CD4-positive, alpha-beta T cell treated with Interleukin-4 for 4 hours (primary cell): ENCODE measurements at places on chromosomes 5 and 9.

GRCh38 chr9:133301253-133302230 lies 26.5 kb upstream of the ABO start:
- no peak for DNase-seq

- DNase-seq: no peak
Measured at GRCh38 chr5:146721073-146721815, 157.3 kb downstream of the PPP2R2B start.

DNA sequence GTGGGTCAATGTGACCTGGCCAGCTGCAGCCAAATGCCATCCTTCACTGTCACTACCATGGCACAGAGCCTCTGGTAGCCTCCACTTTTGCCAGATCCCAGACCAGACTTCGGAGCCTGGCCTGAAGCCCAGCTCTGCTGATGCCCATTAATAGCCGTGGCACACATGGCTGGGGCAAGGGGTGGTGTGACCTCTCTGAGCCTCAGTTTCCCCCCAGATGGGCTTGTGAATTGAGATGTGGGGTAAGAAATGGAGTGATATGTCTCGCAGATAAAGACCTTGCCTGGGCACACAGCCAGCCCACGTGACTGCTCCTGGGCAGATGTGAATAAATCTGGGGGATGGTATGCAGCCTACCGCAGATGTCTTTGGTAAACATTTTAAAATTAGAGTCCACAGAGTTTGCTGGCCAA lies 13.9 kb downstream of the SUSD3 start:
- DNase-seq: no peak

GRCh38 chr9:94139672-94140417 lies 55.6 kb downstream of the PTPDC1 start:
- no peak for DNase-seq

- DNase-seq: peak; percentile 67
Measured at GRCh38 chr9:5510360-5510931, at the start of gene PDCD1LG2. TSS of gene PDCD1LG2 (plus strand) at chr9:5510531. CDS start at chr9:5522547, 12,016 bp downstream.

DNA sequence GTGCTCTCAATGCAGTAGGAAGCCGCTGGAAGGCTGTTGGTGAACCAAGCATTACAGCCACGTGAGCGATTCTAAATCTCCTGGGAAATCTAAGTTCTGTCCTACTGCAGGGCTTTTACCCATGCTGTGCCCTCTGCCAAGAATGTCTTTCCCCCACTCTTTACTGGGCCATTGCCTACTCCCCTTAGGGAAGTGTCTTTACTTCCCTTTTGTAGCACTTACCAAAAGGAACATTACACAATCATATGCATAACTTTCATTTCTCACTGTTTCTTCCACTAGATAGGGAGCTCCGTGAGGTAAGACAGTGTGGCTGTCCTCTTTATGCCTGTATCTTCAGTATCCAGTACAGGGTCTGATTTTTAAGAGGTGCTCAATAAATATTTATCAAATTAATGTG lies 241.7 kb upstream of the NR4A3 start:
- no peak for DNase-seq

GRCh38 chr5:139882316-139882715 lies 86.7 kb downstream of the PSD2 start:
- no peak for DNase-seq

DNA sequence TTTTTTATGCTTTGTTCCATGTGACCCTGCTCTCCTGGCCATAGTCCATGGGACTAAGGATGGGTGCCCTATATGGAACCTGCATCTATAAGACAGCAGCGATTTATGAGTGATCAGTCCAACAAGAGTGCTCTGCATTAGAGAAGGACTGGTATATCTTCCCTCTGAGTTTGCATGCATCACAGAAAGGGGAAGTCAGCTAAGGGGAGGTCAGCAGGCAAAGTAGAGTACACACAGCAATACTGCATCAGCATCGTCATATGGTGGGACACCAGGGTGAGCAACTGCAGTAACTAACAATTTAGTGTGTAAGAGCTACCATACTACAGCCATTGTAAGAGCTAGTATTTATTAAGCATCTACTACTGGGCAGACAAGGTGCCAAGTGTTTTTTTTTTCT lies 311.3 kb downstream of the NDUFS4 start:
- DNase-seq: no peak

DNA sequence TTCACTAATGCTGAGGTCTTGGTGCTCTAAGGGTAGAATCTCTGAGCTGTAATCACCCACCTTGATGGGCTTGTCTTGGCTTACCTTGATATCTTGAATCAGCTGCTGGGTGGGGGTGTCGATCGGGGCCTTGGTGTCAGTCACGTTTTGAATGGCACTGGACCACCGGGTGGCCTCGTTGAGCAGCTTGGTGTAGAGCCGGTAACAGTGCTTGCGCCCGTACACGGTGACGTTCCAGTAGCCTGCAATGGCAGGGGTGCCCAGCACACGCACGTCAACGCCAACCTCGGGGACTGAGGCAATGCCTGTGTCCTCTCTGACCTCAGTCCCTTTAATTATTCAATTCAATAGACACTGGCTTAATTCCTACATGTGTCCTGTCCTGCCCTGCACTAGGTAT lies 63.1 kb upstream of the RETREG1 start:
- no peak for DNase-seq

DNA sequence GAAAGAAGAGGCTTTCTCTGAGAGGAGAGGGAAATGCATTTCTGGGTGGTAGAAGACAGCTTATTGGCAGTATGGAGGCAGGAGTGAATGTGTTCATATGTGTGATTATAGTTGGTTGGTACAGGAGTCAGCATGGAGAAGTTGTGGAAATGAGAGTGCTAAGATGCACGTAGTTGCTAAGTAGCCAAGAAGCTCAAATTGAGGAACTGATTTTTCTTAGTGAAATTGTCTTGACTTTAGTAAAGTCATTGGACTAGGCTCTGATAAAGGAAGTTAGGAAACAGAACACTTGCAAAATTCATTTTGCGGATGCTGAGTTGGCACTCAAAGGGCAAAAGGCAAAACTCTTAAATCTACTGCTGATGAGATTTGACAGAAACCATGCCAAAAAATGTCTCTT lies 158.9 kb upstream of the VCAN start:
- peak; percentile 9 for DNase-seq

GRCh38 chr9:216866-217265 lies 2.2 kb downstream of the DOCK8 start:
- DNase-seq: no peak

- DNase-seq: peak; percentile 45
Measured at GRCh38 chr5:159206368-159206767, 3.0 kb downstream of the RNF145 start.

GRCh38 chr9:911005-911404 lies 65.5 kb upstream of the DMRT3 start:
- DNase-seq: no peak

- no peak for DNase-seq
Measured at GRCh38 chr9:126630458-126631237, 16.9 kb downstream of the LMX1B start.

GRCh38 chr5:23507278-23507685 lies at the start of gene PRDM9:
TSS of gene PRDM9 (plus strand) at chr5:23507609. CDS start at chr5:23509034, 1,425 bp downstream.
- DNase-seq: peak; percentile 2

DNA sequence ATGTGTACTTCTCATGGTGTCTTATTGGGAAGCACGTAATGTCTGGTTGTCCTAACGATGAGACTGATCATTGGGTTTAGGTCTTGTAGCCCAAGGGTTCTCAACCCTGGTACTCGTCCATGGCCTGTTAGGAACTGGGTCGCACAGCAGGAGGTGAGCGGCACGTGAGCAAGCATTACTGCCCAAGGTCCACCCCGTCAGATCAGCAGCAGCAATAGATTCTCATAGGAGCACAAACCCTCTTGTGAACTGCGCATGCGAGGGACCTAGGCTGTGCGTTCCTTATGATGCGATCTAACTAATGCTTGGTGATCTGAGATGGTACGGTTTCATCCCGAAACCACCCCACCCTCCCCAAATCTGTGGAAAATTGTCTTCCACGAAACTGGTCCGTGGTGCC lies 33.5 kb downstream of the CNOT6 start:
- DNase-seq: no peak

- DNase-seq: no peak
Measured at GRCh38 chr5:138824924-138825863, 49.9 kb downstream of the LRRTM2 start.

DNA sequence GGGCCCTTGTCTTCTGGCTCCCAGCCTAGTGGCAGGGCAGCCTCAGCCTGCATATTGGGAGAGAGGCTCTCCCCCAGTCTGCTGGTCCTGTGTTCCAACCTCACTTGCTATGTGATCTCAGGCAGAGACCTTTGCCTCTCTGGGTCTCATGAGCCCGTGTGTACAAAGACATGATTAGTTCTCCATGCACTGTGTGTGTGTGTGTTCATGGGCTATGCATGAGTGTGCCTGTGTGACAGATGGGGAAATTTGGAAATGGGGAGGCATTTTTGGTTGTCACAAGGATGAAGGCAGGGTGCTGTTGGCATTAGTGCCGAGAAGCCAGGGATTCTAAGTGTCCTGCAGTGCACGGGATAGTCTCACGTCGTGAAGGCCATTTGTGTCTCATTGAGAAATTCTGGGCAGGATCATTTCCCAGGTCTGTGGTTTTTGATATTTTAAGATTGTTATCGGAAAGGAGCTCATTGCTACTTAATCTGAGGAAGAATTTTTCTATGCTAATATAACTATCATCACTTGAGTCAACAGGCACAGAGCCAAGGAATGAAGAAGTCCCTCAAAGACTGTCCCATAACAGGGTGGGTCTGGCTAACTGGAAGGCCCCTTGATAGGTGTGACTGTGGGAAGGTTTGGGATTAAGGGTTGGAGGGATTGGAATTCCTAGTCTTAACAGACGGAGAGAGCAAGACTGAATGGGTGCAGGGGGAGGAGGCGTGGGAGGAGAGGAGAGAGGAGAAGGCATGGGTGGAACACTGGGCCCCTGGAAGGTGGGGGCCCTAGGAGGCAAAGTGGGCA lies 168.5 kb downstream of the RGS3 start:
- DNase-seq: no peak

GRCh38 chr9:28832168-28832770 lies 1259.0 kb upstream of the C9orf72 start:
- DNase-seq: no peak

DNA sequence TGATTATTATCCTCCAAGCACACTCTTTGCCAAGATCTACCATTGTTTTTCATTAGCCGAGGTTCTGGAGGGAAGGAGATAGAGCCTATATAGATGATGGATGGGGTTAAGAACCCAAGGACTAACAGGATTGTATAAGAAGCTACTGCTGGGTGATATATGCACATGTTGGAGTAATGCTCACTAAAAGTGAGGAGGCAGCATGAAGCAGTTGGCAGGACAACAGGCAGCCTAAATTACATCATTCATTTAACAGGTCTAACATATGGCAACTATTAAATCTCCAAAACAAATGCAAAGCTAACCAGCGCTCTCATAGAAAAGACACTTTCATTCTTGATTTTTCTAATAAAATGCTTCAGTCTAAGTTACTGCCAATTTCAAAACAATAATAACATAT lies 293.2 kb downstream of the EPB41L4A start:
- DNase-seq: no peak

DNA sequence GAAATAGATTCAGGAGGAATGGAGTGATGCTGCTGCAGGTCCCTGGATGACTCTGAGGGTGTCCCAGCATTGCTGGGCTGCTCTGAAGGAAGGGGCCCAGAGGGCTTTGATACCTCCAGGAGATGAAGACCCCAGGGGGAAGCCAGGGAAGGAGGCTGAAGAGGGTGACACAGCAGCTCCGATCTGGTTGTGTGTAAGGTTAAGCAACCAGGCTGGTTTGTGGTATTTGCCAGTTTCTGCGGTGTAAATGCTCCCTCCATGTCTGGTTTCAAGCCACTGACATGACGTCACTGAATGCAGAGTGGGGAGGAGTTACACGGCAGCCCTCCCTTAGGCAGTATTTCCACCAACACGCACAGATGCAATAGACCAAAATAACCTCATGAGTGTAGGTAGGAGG lies 40.0 kb upstream of the ORM1 start:
- peak; percentile 2 for DNase-seq

DNA sequence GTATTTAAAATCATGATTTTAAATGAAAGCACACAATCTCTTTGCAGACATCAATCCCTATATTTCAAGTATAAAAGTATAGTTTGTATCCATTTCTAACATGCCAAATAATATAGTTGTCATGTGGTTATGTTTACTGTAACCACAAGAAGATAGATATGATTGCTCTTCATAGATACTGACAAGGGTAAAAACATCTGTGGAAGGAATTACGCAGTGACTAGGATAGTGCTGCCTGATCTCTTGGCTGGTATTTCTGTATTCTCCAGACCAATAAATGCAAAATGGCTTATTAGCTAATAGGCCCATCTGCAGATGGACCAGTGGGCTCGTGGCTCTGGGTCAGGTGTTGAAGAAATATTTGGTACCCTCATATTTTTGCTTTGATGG lies 34.9 kb upstream of the FBN2 start:
- DNase-seq: no peak

DNA sequence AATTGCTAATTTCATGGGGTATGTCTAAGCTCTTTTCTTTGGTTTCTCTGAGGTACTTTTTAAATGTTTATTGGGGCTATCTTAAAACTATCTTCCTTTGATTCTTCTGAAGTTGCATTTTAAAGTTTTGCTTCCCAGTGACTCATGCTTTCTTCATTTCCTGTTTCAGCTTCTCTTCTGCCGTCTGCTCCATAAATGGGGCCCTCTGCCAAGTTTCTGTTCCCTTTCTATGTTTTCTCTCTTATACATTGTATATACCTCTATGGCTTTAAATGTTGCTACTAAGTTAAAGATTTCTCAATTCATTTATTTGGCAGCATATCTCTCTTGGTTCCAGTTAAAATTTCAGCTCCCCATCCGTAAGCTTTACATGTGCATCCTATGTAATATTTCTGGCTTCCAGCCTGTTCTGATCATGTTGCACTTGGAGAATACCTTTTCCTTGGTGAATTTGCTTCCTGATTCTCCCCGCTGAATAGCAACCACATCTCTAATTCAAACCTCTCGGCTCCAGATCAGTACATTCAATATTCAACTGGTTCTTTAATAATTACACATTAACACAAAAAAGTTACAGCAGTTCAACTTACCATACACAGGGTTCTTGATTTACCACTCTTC lies 125.3 kb downstream of the ST8SIA4 start:
- DNase-seq: peak; percentile 48

DNA sequence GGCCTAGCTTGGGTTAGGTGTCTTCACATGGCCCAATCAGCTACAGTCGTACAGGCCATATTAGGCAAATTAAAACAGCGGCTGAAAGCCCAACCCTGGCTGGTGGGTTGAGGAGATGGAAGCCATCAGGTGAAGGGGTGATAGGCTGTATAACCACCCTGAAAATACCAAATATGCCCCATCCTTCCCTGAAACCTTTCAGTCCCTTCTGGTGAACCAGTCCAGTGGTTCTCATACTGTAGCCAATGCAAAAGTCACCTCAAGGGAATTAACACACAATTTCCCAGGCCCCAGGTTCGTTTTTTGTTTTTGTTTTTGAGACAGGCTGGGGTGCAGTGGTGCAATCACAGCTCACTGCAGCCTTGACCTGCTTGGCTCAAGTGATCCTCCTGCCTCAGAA lies 19.8 kb upstream of the KCNV2 start:
- no peak for DNase-seq

DNA sequence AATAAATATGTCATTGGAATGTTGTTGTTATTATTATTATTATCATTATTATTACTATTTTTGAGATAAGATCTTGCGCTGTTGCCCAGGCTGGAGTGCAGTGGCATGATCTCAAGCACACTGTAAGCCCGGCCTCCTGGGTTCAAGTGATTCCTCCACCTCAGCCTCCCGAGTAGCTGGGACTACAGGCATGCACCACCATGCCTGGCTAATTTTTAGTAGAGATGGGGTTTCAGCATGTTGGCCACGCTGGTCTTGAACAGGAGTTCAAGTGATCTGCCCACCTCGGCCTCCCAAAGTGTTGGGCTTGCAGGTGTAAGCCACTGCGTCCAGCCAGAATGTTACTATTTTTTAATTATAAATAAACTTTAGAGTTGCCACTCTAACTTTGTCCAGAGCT lies 14.4 kb downstream of the ZNF462 start:
- DNase-seq: no peak
